Cerebellum (tissue), 4 donors: ENCODE measurements at places on chromosomes 2 and 18. TPM values are rescaled to one million over a fixed set of nuclear protein-coding genes. Genes with fewer than 3 reads are reported as not detected.
A peak's percentile ranks its signal among the peaks of the same experiment; 100 is the strongest.

GRCh38 chr2:240149943-240150784 is 9.7 kb upstream of the OTOS start:
- DNase-seq = peak; percentile 80

DNA sequence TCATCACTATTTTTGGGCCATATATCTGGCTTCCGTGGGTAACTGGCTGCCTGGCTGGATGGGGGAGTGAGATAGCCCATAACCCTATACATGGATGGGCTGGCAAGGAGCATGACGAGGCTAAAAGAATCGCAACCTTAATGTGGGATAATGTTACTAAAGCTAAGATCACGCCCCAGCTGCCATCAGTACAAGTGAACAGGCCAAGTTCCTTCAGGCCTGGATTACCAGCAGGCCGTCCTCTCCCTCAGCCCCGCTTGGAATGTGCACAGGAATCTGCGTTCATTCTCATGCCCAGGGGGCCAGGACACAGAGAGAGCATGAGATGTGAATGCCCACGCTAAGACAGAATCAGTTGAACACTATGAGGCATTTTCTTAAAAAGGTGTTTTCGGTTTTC is 34.7 kb downstream of the RMC1 start:
- DNase-seq = no peak

DNA sequence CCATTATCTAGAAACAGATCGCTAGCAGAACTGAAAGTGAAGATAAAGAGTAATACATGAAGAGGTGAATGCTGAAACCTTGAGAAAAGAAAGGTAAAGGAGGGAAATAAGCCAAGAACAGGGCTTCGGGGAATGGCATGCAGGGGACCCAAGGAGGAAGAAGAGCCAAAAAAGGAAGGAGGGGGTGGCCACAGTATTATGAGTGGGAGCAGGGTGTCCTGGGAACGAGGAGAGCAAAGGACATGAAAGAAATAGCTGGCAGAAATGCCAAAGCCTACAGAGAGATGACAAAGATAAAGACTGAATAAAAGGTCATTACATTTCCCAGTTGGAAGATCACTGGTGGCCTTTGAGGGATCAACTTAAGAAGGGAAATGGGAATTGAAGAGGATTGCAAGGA is 82.9 kb downstream of the ACTR3 start:
- DNase-seq = no peak

SLC23A3 gene
- total RNA-seq = 1.3 TPM

DNA sequence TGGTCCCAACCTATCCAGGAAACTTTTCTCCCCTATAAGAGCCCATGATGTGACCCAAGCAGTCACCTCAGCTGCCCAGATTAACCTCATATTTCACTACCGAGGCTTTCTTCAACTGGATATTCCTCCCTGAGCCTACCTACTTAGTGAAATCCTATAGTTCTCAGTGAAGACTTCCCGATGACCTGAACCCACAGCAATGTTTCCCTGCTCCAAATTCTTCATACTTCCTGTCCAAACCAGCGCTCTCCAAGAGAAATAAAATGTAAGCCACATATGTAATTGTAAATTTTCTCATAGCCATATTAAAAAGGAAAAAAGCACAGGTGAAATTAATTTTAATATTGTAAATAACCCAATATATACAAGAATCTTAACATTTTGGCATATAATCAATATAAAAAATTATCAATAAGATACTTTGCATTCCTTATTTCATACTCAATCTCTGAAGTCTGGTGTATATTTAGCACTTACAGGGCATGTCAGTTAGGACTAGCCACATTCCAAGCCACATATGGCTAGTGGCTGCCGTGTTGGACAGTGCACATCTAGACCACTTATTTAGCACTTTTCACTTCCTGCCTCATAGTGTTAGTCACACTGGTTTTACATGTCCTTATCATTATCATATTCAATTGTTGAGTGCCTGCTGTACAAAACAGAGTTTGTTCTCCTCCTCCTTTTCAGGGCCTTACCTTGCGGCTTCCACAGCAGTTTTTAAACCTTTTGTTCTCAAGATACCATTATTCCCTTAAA is 1.9 kb upstream of the STAT4 start:
- no peak for DNase-seq

DNA sequence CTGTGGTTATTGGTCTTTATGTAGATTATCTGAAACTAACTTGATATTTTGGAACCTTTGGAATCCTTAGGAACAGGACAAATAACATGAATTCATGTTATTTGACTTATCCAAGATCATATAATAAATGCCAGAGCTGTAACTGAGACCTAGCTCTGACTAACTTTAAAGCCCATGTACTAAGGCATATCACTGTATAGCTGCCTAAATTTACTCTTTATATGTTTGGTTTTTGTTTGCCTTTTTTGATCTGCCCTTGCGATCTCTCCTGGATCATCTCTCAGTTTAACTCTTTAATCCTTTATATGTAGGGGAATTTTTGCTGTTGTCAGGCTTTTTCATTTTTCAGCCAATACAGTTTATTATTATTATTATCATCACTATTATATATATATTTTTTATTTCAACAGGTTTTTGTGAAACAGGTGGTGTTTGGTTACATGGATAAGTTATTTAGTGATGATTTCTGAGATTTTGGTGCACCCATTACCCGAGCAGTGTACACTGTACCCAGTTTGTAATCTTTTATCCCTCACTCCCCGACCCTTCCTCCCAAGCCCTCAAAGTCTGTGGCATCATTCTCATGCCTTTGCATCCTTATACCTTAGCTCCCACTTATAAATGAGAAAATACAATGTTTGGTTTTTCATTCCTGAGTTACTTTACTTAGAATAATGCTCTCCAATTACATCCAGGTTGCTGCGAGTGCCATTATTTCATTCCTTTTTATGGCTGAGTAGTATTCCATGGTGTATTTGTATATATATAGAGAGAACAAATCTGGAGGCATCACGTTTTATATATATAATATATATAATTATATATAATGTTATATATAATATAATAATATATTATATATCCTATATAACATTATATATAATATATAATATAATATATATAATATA is 48.9 kb downstream of the APLF start:
- DNase-seq = no peak

KDSR gene
- 18.9 TPM for total RNA-seq

GRCh38 chr18:9848170-9848879 is 37.4 kb upstream of the TXNDC2 start:
- no peak for DNase-seq

ADGRF3 gene
- total RNA-seq = 0.18 TPM

DNA sequence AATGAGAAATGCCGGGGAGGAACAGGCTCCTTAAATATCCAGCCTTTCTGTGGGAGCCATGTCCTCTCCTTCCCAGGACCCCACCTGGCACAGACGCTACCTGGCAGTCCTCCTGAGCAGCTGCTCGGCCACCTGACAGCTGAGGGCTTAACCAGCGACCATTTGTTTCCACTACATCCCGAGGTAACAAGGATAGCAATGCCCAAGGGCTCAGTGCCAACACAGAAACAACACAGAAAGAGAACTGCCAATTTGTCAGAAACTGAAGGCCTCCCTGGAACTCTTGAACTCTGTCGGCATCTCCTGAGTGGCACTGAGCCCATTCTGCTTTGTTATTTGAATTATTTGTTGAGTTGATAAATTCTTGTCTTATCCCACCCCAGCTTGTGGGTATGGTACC is 122.2 kb upstream of the ARHGAP28 start:
- DNase-seq = no peak

GRCh38 chr2:190791976-190792575 is 88.5 kb upstream of the GLS start:
- DNase-seq = no peak

HOXD9 gene
- total RNA-seq = not detected

ZAP70 gene
- total RNA-seq = 0.45 TPM

DLX2 gene
- total RNA-seq = not detected

CFAP53 gene
- 1.7 TPM for total RNA-seq

- no peak for DNase-seq
Observed at GRCh38 chr2:75274936-75275335, 75.6 kb upstream of the TACR1 start.

DNA sequence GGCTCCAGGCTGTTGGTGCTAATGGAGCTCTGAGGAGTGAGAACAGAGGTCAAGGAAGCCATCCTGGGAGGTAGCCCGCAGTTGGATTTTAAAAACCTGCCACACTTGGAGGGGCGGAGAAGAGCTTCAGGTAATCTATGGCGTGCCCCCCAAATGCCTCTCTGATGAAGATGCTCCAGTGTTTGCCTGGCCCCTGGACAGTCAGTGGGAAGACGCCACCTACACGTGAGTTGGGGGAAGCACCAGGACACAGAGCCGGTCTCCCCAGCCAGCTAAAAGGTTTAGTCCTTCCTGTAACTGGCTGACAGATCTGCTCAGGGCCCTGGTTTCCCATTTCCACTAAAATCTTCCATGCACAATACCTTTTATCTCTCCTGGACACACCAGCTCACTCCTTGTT is 225.0 kb downstream of the TTC32 start:
- DNase-seq = no peak

RESP18 gene
- total RNA-seq = 1.1 TPM

DNA sequence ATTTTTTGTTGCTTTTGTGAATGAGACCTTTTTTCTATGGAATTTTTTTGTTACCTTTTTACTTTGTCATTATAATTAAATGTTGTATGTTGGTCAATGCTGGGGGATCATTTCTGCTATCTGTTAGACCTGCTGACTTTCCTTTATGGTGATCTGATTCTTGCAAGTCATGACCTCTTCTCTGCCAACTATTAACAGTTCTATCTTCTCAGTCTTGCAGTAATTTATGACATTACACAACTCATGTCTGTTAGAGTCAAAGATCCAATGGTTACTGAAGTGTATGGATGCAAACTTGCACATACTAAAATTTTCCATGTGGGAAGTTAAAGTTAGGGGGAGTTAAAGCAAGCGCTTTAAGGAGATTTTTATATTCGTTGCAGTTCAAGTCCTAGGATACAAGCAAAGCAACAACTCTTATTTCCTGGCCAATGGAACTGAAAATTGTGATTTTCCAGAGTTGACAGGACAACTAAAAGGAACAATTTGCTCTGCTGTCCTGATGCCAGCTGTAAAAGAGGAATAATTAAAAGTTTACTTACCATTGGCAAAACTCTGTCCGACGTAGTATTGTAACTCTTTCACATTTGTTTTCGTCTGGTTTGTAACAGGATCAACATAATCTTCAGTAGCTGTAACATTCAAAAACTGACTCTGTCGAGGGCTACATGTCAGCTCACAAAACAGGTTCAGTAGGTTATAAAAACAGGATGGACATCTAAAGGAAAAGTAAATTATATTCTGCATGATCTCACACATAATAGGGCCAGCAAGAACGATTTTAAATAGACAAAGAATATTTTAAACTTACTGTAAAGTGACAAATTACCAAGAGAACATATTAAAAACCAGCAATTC is 17.8 kb downstream of the NPC1 start:
- DNase-seq = no peak

- no peak for DNase-seq
Observed at GRCh38 chr2:179455824-179456223, 191.2 kb upstream of the SESTD1 start.

CEP192 gene
- 49.3 TPM for total RNA-seq
